Stimulated activated CD8-positive, alpha-beta memory T cell treated with anti-CD3 and anti-CD28 coated beads, Interleukin-2, amount 100 ng/mL, for 48 hours (primary cell): ENCODE measurements at places on chromosomes 1 and 21.

GRCh38 chr1:246534114-246534513 is 27.0 kb upstream of the SMYD3 start:
- DNase-seq, result no peak

DNA sequence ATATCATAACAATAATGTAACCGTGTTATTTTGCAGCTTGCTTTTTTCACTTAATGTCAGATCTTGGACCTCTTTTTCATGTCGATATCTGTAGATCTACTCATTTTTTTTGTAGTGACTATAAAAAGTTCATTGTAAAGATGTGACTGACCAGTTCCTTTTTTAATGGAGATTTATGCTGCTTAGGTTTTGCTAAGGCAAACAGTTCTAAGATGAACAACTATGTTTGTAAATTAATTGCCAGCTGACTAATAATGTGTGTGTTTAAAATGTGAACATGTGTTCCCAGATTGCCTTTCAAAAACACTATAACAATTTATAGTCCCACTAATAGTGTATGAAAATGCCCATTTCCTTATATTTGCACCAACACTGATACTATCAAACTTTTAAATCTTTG is 18.1 kb upstream of the EPS8L3 start:
- DNase-seq, result no peak

DNA sequence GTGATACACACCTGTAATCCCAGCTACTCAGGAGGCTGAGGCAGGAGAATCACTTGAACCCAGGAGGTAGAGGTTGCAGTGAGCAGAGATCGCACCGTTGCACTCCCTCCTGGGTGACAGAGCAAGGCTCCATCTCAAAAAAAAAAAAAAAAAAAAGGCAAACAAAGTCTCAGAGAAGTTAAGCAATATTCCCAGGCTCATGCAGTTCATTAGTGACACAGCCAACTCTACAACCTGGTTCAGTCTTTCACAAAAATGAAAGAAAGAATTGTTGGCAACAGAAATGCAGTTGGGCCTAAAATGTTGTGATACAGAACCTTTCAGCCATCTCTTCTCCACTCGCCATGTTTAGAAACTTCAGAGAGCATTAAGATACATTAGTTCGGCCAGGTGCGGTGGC is 242.1 kb downstream of the LTN1 start:
- DNase-seq, result no peak

DNA sequence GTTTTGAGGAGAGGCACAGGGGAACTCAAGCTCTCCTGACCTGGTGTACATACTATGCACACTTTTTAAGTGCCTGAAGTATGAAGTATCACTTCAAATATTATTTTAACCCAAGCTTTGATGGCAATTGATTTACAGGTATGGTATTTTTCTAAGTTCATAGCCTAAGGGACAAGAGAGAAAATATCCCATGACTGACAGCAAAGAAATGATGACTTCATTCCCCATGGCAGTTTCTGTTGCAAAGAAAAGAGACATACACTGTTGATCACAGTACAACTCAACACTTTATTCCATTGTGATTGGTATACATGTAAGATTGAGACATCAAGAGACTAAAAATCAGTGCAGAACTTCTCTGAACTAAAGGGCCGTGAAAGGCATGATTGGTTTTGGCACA is 41.8 kb upstream of the BCL10 start:
- DNase-seq, result no peak

GRCh38 chr1:30413111-30413440 is 310.3 kb downstream of the MATN1 start:
- no peak for DNase-seq
